ENCODE measurements at places on chromosomes 11 and 22.

DNA sequence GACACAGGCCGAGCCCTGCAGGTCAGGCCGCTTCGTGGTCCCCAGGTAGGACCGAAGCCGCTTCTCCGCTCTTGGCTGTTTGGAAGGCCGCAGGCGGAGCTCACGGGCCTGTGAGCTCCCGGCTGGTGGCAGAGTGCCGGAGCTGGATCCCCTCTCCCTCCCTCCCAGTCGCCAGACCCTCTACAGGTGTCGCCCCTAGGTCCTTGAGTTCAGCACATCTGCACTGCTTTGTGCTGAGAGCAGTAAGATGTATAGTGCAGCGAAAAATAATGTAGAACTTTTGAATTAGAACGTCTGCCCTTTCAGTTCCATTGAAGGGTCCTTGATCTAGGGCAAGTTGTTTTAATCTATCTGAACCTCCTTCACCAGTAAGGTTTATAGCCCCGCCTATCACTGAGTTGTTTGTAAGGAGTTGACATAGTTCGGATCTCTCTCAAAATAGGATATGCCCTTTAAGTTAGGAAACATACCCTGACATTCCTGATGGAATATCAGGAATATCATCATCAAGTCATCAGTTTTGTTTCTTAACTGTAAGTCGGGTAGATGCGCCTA, 419 bp downstream of the ANKRD49 start:
- DNase-seq: peak; percentile 85

GRCh38 chr11:110087812-110088534, 5.2 kb upstream of the ZC3H12C start:
- no peak for DNase-seq

- peak; percentile 50 for DNase-seq
These were observed 8.8 kb downstream of the SCGB2A1 start for GRCh38 chr11:62217191-62217748.

- DNase-seq: no peak
These were observed 53.7 kb downstream of the TBC1D22A start for GRCh38 chr22:46815896-46816731.

GRCh38 chr22:42641801-42642413, 1.5 kb upstream of the ATP5MGL start:
- no peak for DNase-seq

DNA sequence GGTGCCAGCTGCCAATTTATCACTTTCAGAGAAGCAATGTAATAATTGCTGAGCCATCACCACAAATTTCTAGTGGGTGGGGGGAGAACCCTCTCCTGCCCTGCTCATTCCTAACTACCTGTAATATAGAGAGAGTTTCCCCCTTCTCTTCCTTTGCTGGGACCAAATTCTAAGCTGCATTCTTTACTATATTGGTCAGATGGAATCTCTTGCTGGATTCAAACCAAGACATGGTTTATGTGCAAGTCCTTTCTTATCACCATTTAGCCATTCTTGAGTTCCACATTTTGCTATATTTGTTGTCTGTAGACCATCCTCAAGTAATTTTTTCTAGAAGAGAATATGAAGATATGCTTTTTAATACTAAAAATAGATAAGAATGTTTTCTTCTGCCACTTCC, 452.1 kb downstream of the MN1 start:
- DNase-seq: no peak

Data from neural progenitor cell (in vitro differentiated cells).